ENCODE measurements at places on chromosomes 12 and 14.

GRCh38 chr12:4089121-4089606, 184.4 kb upstream of the CCND2 start:
- no peak for DNase-seq

GRCh38 chr12:111022386-111022785, 102.0 kb upstream of the MYL2 start:
- no peak for DNase-seq

DNA sequence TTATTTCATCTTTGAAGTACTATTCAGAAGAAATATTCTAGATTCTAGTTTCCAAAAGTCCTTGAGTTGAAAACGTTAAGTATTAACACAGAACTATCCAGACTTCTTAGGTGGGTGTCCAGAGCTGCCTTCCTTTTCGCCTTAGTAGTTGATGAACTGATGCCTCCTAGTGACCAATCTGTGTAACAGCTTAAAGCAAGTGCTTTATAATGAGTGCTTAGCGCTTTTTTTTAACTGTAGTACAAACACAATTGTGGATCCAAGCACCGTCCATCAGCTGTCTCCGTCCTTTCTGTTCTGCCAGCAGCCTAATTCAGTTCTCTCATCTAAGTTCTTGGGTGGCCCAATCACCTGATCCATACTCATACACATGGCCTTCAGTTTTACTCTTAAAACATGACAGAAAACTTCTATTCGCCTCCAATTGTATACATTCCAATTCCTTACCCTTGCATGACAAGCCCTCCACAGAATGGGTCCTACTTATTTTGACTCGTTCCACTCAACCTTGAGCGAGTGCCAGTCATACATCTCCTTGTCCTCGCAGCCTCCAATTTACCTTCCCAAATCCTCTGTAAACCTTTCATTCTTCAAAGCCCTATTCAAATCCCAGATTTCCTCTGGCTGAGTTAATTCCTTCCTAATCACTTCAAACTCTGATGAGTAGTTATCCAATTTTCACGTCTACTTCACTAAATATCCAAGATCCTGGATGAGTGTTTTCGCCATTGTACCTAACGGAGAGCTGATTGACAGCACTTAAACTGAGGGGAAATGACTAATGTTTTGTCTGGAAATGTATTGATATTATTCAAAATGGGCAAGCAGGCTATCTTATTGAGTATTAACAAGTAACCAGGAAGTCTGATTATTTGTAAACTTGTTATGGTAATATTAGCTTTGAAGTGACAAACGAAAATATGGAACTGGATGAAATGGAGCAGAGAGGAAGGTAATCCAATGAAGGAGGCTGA, 5.8 kb upstream of the PHLDA1 start:
- DNase-seq: peak; percentile 79

DNA sequence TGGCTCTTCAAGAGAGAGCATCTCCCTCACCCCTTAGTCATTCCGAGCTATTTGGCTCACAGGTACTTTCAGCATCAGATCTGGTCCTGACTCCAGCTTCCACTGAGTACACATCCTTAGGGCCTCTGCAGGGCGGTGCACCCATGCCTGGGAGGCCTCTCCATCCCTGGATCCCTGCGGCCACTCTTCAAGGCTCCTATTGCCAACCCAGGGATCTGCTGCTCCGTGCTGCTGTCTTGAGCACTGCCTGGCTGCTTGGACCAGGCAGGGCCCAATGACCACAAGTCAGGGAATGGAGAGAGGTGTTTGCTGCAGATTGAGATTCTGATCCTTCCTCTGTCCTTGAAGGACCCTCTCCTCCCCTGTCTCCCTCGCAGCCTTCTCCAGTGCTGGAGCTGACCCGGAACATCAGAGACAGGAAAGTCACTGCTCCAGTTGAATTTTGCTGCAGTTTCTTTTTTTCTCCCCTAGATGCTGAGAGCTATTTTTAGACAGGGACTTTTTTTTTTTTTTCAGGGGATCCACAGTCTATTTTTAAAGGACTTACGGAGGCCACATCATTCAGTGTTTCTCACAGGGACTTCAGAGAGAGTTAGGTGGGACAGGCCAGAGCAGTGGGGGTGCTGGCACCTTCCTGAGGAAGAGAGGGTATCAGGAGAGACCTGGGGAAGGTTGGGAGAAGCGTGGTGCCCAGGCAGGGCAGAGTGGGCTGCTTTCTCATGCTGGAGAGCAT, 50.1 kb upstream of the KCNA1 start:
- no peak for DNase-seq

GRCh38 chr12:7995266-7995963, 37.1 kb upstream of the FOXJ2 start:
- DNase-seq: peak; percentile 90
